Cardiac atrium fibroblast (primary cell): ENCODE measurements at places on chromosomes 5 and 9. TPM values are rescaled to one million over a fixed set of nuclear protein-coding genes. Genes with fewer than 3 reads are reported as not detected.

Gene PDE8B
- 0.65 TPM in 1 of 2 replicates, not detected in the other for total RNA-seq

Gene ATP10B
- not detected in 2 replicates for total RNA-seq

Gene PHF24
- not detected in 2 replicates for total RNA-seq

Gene GKAP1
- total RNA-seq: 0.65 and 1.3 TPM in 2 replicates

Gene NPR3
- 21.8 and 35.8 TPM in 2 replicates for total RNA-seq

Gene IFNK
- not detected in 2 replicates for total RNA-seq

Gene TNFSF15
- total RNA-seq: 0.16 TPM in 1 of 2 replicates, not detected in the other
